ENCODE measurements at places on chromosomes 12 and 14.

GRCh38 chr14:104102282-104102914, 16.9 kb downstream of the ASPG start:
- DNase-seq: no peak

DNA sequence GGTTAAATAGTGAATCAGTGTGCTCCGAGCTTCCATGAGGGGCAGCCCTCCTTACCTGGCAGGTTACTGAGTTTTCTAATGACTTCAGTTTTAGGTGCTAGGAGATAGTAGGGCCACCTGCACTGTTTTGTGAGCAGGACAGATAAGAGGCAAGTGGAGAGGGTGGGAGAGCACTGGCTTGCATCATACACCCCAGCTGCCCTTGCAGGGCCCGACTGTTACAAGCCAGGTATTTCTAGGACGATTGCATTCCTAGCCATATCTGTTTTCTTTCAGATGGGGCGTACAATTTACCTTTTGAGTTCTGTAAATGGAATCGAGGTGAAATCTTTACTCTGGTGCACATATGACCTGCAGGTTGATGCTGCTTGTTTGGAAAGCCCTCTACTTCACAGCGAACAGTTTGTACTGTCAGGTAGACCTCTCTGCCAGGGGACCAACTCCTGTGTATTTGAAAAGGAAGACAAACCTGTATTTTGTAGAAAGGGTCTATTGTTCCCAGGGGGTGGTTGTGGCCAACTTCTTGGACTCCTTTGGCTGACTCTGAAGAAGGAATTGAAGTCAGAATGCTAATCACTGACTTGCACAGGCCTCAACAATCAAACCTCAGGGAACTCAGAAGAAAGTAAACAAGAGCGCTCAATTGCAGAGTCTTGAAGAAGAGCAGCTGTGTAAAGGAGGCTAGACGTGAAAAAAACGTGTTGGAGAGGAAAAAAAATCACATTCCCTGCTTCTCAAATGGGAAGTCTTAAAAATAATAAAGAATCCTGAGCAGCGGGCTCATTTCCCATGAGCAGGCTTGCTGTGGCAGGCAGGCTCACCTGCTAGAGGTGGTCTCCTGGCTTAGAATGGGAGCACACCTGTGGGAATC, 57.3 kb downstream of the ETV6 start:
- no peak for DNase-seq

DNA sequence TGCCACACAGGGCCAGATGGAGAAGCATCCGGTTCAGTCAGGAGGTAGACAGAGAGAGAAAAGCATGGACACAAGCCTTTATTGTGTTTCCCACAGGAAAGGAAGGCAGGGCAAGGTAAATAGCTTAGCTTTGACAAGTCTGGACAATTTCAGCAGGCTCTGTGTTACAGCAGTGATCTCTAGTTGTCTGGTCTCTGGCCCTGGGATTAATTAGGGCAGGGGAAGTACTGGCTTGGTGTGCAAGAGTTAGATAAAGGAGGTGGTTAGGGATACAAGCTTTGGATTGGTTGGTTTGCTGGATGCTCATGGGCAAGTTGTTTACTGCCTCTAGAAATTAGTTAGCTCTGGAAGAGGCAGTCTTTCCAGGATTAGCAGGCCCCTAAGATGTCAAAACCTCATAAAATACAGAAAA, 15.1 kb upstream of the NGDN start:
- no peak for DNase-seq

- no peak for DNase-seq
Observed at GRCh38 chr14:74924061-74924460, 1.0 kb upstream of the RPS6KL1 start.

DNA sequence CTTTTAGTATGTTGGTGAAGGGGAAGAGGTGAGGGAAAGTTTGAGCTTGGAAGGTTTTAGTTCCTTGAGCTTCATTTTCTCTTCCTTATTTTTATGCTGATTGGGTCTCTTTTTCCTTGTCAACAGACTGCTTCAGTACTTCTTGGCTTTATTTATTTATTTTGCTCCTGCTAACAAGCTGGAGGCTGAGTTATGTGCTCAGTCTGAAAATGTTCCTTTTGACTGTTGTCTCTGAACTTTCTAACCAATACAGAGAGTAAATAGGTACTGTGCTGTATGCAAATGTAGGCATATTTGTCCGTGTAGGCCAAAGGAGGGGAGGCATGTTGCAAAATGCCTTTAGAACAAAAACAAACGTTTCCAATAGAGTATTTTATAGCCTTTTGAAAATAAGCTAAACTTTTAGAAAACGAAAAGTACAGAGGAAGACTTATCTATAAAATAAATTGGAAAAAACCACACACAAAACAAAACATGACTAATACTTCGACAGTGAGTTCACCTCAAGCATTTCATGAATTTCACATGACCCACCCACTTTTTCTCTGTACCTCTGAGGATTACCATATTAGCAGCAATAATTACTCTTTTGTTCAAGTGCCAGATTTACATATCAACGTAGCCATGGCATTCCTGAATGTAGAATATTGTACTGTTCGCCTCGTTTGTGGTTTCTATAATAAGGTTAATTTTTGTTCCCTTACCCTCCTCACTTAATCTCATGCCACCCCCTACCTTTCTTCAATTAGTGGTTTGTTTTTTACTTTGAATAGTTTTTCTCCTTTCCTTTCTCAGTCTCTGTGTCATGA, 4.7 kb upstream of the CREBL2 start:
- DNase-seq: no peak

- no peak for DNase-seq
Observed at GRCh38 chr12:24947541-24948419, 1.1 kb downstream of the BCAT1 start.

DNA sequence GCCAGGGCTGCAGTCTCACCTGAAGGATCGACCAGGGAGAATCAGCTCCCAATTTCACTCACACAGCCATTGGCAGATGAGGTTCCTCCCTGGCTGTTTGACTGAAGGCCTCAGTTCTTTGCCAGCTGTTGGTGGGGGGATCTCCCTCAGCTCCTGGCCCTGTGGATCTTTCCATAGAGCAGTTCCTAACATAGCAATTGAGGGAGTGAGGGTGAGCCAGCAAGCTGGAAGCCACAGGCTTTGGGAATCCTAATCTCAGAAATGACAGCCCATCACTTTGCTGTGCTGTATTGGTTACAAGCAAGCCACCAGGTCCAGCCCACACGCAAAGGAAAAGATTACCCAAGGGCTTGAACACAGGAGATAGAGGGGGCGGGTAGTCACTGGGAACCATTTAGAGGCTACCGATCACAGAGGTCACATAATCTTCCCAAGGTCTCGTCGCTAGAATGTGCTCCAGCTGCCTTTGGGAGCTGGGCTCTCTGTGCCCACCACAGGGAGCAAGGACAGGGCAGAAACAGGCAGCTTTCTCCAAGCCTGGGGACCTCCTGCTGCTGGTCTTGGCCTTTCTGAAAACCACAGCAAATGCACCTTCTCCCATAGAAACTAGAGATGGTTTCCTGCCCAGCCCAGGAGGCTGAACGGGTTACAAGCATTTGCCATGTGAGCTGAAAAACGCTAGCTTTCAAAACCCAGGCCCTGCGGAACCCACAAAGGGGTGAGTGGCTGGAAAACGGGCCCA, 4.6 kb upstream of the OTUB2 start:
- DNase-seq: no peak

DNA sequence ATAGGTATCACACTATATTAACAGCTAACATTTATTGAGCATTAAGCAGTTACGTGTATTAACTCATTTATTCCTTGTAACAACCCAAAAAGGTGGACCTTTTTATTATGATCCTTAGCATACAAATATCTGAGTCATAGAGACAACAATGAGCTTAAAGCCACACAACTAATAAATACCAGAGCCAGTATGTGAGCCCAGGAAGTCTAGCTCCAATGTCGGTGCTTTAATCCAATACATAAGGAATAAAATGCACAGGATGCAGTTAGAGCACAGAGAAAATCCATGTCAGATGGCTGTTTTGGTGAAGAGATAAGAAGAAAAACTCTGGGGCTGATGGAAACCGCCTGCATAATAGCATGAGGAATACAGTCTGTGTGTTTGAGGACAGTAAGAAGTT, 888.6 kb downstream of the TMTC2 start:
- DNase-seq: no peak

DNA sequence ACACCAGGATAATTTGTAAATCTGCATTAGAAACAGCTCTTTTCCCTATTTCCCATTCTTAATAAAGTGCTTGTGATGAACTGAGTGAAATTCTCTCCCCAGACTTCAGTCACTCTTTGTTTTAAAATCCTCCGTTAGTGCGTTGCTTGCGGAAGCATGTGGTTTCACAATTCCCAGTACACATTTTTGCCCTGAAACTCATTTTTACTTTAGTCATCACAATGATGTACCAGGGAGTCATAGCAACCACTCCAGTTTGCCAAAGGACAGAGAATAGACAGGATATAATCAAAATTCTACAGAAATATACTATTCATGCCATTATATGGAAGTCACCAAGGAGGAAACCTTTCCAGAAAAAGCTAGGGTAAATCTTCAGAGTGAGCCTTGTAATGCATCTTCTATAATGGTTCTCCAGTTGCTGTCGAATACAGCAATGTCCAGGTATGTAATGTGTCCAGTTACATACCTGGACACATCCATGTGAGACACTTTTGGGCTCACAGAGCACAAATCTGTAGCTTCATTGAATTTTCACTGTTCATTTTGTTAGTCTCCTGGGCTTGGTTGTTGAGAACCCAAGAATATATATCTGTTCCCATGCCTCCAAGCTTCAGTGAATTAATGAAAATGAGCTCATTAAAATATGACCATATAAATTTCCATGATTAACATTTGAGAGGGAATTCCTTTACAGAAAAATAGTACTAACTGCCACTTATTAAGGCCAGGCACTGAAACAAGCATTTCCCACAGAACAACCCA, 57.8 kb downstream of the GPR135 start:
- no peak for DNase-seq

GRCh38 chr12:27207615-27208413, 36.3 kb upstream of the STK38L start:
- no peak for DNase-seq

Data from NCI-H2227 treated with DMSO at 0.1 percent for 48 hours (cell line).